CD4-positive, alpha-beta T cell treated with Interleukin-4 for 1 hour (primary cell): ENCODE measurements at places on chromosomes 7 and 10.
A peak's percentile ranks its signal among the peaks of the same experiment; 100 is the strongest.

GRCh38 chr7:92641921-92642511 is 51.8 kb upstream of the FAM133B start:
- peak; percentile 30 for DNase-seq

DNA sequence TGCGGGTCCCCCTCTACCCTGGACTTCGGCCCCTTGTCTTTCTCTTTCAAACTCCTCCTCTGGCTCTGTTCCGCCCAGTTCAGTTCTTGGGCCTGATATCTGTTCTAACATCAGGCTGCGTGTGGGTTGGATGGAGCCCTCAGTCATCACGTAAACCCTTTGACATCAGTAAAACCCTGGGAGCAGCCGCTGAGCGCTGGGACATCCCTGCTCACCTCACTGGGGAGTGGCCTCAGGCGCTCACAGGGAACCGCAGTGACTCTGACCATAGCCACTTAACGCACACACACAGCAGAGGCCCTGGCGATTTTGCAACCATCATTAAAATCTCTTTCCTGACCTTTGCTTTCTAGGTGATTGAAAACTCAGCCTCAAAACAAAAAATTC is 113.3 kb downstream of the CYTH3 start:
- no peak for DNase-seq

DNA sequence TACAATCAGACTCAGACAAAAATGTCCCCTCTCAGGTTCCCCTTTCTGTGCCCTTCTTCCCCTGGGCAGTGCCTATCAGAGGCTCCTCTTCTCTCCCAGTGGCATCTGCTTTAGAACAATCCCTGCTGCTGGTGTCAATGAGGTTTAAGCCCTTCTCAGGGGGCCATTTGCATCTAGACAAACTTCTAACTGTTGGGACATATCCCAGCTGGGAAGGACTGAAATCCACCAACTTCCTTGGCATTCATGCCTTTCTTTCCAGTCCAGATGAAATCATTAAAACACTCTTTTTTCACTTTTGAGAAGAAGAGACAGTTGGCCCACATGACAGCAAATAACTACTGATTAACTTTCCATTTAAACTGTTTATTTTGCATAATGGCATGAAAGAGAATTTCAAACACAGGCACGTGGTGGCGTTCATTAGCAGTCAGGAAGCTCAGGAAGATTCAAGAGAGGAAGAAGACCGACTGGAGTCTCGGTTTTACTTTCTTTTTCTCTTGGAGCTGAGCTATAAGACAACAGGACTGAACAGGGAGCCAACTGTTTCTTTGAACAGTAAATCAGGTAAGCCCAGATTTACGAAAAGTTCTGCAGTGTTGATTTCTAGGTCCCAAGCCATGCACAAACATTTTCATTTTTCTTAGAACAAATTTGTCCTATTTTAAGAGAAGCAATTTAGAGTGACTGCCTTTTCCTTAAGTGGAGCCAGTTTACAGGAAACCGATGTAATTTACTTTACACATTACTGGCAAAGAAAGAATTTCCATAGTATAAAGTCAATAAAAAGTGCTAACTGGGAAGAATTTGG is at the start of gene GIMAP2:
GIMAP2 (plus strand) TSS at position 488 of the 811 bp plus-strand sequence. CDS start 1,354 bp downstream, outside the sequence.
- DNase-seq = peak; percentile 24

- DNase-seq = no peak
Observed at GRCh38 chr10:14225379-14225778, 105.3 kb downstream of the FRMD4A start.

- DNase-seq = no peak
Observed at GRCh38 chr7:27172823-27173510, 1.2 kb downstream of the HOXA10 start.

- no peak for DNase-seq
Observed at GRCh38 chr10:116836902-116837523, 12.3 kb upstream of the ENO4 start.

- no peak for DNase-seq
Observed at GRCh38 chr7:137820677-137821420, 25.9 kb downstream of the DGKI start.

- DNase-seq = no peak
Observed at GRCh38 chr7:25522727-25523126, 294.4 kb upstream of the NPVF start.

DNA sequence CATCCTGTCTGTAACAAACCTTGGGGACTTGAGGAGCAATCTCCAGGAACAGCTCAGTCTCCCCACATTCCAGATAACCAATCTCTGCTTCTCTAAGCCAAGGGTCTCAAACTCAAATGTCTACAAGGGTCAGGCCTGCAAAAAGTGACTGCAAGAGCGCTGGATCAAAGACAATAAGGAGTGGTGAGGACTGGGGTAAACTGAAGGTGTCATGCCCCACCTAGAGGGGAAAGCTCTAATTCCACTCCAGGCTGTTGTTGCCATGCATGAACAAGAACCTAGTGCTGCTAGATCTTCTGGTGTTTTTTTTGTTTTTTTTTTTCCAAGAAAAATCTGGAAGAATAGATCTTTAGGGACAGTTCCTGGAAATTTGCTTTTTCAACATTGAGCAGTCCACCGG is 117.9 kb upstream of the MACROH2A2 start:
- no peak for DNase-seq

DNA sequence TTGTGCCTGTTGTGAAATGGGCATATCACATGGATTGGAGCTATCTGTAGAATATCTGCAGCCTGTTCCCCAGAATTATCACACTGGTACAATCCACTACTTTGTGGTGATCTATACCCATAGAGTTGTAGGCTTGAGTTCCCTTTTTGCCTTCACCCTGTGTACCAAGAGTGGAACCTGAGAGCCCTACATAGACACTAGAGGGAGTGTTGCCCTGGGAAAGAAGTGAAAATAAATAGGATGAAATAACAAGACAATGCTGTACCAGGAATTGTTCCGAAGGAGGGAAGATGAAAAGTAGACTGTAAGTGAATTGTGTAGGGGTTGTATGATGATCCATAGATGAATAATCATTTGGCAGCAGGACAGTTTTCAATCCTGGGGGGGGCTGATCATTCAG is 9.0 kb downstream of the SORCS3 start:
- no peak for DNase-seq

GRCh38 chr7:101333912-101334311 is 12.3 kb upstream of the IFT22 start:
- DNase-seq = no peak

DNA sequence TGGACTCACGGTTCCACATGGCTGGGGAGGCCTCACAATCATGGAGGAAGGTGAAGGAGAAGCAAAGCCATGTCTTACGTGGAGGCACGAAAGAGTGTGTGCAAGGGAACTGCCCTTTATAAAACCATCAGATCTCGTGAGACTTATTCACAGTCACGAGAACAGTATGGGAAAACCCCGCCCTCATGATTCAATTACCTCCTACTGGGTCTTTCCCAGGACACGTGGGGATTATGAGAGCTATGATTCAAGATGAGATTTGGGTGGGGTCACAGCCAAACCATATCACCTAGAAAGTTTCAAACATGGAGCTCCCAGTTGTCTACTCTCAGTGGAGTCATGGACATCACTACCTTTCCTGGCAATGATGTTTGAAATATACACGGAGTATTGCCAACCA is 49.6 kb downstream of the CYCS start:
- DNase-seq = no peak

DNA sequence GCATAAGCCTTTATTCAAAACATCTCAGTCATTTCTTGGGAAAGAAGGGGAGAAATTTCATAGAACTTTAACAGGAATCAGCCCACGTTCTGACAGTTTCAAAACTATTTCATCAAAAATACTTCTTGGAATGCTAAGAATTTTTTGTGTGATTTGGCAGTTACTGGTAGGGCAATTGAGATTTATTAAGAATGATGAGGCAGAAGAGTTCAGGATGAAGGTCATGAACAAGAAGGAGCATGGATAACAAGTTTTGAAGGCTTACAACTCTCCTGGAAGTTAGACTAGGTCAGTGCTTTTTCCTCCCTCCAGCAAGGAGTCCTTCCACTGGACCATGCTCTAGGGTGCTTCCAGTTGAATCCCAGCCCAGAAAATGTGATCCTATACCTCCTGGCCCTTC is 569.9 kb downstream of the ANKRD7 start:
- DNase-seq = no peak

GRCh38 chr10:79601939-79602338 is 8.8 kb upstream of the SFTPA1 start:
- DNase-seq = no peak

DNA sequence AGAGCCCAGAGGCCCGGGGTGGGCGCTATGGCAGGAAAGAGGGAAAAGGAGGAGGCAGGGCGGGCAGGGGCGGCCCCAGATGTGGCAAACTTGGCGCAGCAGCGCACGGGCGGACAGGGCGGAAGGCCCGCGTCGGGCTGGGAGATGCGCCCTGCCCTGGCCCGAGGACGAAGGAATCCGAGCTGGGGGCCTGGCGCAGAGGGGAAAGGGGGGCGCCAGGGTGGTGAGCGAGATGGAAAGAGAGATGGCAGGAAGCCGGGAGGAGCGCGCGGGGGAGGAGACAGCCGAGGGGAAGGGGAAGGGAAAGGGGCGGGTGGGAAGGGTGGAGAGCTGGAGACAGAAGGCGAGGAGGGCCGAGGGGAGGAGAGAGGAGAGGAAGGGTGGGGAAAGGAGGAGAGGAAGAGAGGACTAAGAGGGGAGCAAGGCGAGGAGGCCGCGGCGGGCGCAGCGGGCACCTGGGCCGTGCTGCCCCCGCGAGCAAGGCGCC is at the start of gene MARVELD1:
MARVELD1 (plus strand) TSS at position 392 of the 487 bp plus-strand sequence. CDS start 147 bp downstream, outside the sequence.
- DNase-seq = no peak
